Activated T-cell treated with anti-CD3 and anti-CD28 coated beads, Interleukin-2, amount 50 U/mL, for 1 hour (primary cell): ENCODE measurements at places on chromosomes 6 and 20.

GRCh38 chr6:64732888-64733287 lies 974.1 kb downstream of the EYS start:
- no peak for DNase-seq

DNA sequence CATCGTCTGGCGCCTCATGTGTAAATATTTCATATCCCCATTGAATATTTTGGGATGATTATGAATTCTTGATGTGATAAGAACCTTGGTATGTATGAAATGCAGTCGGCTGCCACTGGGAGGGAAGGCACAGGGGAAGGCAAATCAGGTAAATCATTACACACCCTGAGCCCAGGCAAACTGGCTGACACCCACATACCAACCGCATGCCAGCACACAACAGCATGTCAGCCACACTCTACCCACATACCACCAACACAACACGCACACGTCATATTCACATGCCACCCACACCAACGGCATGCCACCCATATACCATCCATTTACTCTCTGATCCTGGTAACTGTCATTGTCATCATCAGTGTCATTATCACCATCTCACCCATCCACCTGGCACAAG lies 28.3 kb upstream of the MDGA1 start:
- no peak for DNase-seq

GRCh38 chr6:21496706-21497105 lies 96.8 kb upstream of the SOX4 start:
- no peak for DNase-seq

- DNase-seq, result no peak
These were observed 6.3 kb downstream of the ZMYND8 start for GRCh38 chr20:47350181-47350550.

- DNase-seq, result no peak
These were observed 18.4 kb downstream of the DYNLRB1 start for GRCh38 chr20:34534391-34535165.

DNA sequence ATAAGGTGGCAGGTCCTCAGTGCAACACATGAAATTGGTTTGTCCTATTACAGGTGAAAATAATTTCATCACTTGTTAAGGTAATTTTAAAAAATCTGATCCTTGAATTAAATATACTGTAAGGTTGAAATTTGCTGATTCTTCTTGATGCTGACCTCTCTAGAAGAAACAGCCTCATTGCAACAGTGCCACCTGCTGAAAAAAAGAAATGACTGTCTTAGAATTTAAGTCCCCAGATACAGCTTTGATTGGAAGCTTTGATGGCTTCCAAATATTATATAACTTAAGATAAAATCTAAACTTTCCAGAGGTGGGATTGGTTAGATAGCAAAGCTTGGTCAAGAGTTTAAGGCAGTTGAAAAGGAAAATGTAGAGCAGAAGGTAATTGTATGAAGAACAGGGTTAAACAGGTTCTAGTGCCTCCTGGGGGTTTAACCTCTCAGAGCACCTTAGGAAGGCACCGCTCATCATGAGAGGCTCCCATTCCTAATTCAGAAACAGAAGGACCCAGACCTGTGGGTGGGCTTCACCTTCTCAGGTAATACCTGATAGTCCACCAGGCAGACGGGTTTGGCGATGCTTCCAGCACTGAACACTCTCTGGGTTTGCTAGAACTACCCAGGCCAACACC lies 401.0 kb downstream of the PAX1 start:
- DNase-seq, result no peak

GRCh38 chr6:37547564-37548061 lies 47.9 kb upstream of the CCDC167 start:
- no peak for DNase-seq

DNA sequence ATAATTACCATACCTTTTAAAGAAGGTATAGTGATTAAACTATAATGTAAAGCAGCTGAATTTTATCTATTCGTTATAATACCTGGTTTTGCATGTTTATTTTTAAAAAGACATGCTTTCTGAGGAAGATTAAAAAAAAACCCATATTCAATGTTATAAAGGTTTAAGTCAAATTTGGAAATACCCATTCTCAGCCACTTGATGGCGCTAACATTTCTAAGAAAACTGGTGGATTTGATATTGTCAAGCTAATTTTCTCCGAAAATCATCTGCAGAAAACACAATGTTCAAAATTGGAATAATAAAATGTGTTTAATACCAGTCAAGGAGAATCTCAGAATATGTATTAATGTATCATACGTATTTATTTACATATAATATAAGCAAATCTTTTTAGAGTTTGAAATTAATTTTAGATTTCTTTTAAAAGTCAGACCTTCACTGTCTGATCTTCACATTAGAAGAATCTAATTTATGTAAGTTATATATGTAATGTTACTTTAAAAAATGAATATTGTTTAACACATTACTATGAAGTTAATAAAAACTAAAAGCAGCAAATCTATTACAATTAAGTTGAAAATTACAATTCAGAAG lies 35.0 kb downstream of the SHPRH start:
- no peak for DNase-seq

GRCh38 chr20:47173596-47174216 lies 182.8 kb downstream of the ZMYND8 start:
- DNase-seq, result no peak
